ENCODE measurements at places on chromosomes 1 and 21.

- DNase-seq: no peak
Observed at GRCh38 chr1:214351551-214352277, 70.8 kb downstream of the SMYD2 start.

- peak; percentile 44 for DNase-seq
Observed at GRCh38 chr1:26225033-26225831, 8.8 kb upstream of the CEP85 start.

DNA sequence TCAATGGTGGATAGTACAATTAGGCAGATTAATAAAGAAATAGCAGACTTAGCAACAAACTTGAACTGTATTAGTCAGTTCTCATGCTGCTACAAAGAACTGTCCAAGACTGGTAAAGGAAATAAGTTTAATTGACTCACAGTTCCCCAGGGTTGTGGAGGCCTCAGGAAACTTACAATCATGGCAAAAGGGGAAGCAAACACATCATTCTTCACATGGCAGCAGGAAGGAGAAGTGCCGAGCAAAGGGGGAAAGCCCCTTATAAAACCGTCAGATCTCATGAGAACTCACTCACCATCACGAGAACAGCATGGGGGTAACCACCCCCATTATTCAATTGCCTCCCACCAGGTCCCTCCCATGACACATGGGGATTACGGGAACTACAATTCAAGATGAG lies 27.1 kb upstream of the PDE4B start:
- no peak for DNase-seq

- DNase-seq: no peak
Observed at GRCh38 chr1:225361176-225361575, 66.7 kb downstream of the LBR start.

DNA sequence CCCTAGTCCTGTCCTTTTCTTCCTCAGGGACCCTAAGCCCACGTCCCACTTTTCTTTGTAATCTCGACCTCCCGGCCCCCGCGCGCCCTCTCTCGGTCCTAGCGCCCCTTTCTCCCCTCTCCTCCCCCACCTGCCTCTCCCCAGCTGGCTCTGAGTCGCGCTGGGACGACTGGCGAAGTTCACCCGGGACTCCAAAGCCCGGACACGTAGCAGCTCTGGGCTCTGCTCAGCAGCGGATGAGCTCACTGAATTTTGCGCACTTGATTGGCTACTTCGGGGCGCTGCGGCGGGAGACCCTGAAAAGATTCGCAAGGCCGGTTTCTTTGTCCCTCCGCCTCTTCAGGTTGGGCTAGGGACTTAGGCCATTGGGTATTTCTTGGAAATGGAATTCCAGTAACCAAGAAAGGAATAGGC lies 16.3 kb upstream of the ACKR1 start:
- no peak for DNase-seq

- no peak for DNase-seq
Observed at GRCh38 chr1:241332987-241333386, 24.0 kb downstream of the RGS7 start.

GRCh38 chr1:162229549-162229948 lies 147.1 kb downstream of the SPATA46 start:
- DNase-seq: no peak

DNA sequence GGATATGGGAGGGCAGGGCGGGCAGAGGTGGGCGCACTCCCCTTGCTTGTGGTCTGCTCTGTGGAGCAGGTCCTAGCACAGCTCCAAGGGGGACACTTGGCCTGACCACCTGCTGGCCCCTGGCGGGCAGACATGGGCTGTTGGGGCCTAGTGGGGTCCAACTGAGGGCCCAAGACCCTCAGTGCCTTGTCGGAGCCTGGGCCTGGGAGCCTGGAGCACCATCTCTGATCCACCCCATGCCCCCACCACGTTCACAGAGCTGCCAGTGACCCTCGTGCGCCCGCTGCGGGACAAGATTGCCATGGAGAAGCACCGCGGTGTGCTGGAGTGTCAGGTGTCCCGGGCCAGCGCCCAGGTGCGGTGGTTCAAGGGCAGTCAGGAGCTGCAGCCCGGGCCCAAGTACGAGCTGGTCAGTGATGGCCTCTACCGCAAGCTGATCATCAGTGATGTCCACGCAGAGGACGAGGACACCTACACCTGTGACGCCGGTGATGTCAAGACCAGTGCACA lies 70.6 kb downstream of the OBSCN start:
- no peak for DNase-seq
